Mucosa of descending colon (tissue), 3 donors: ENCODE measurements at places on chromosomes 6 and 20.
A peak's percentile ranks its signal among the peaks of the same experiment; 100 is the strongest.

DNA sequence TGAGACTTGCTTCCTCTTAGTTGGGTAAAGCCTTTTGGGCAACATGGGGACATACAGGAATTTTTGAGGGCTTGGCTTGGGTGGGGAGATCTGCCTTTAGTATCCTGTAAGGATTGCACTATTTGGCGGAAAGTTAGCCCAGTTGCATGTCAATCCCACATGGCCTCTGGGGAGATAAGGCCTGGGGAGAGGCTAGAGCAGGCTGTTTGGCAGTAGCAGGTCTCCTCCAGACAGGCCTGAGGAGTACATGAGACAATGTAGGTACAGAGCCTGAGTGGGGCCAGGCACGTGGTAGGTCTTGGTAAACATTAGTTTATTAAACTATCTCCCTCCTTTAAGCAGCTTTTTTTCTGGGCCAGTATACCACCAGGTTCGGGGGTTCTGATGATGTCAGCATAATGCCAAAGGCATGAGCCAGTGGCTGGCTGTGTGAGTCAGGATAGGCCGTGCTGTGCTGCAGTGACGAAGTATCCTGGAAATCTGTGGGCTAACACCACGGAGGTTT lies 147.9 kb downstream of the VEGFA start:
- no peak for DNase-seq

GRCh38 chr6:168968228-168968627 lies 285.4 kb downstream of the THBS2 start:
- DNase-seq: no peak

GRCh38 chr6:148648754-148649453 lies 97.9 kb upstream of the UST start:
- no peak for DNase-seq

DNA sequence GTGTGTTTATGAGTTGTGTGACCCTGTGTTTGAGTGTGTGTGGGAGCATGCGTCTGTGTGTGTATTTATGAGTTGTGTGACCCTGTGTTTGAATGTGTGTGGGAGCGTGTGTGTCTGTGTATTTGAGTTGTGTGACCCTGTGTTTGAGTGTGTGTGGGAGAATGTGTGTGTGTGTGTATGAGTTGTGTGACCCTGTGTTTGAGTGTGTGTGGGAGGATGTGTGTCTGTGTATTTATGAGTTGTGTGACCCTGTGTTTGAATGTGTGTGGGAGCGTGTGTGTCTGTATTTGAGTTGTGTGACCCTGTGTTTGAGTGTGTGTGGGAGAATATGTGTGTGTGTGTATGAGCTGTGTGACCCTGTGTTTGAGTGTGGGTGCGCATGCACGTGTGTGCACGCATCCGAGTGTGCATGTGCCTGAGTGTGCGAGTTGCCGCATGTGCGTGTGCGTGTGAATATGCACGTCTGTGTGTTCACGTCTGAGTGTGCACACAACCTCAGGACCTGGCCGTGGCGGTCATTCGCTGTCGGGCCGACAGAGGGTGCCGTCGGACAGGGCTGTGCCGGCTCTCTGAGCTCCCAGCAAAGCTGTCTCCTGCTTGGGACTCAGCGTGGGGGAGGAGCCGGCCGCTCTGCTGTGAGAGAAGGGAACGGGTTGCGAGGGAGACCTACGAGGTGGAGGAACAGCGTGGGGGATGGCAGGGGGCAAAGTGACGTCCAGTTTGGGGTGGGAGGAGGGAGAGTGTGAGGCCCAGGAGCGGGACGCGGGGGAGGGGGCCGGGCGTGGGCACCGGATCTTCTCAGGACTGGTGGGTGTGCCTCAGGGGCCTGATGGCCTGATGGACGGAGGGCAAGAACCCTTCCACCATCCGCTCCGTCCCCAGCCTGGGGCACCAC lies 19.7 kb downstream of the SLC17A9 start:
- DNase-seq: peak; percentile 92

DNA sequence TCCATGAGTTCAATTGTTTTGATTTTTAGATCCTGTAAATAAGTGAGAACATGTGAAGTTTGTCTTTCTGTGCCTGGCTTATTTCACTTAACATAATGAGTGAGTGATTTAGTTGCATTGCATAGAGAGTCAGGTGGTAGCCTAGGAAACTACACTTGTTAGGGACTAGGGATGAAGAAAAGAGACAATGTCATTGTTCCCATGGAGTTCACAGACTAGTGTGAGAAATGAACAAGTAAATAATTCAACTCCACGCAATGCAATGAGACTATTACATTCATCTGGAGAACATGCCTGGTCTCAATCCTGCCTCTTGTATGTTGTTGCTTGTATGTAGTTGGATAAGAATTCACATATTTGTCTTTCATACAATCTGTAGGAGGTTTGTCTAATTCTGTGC lies 76.3 kb upstream of the B3GAT2 start:
- no peak for DNase-seq

- no peak for DNase-seq
Observed at GRCh38 chr20:23212011-23212410, 125.9 kb upstream of the CD93 start.

- no peak for DNase-seq
Observed at GRCh38 chr20:37911261-37911660, 8.3 kb downstream of the VSTM2L start.

DNA sequence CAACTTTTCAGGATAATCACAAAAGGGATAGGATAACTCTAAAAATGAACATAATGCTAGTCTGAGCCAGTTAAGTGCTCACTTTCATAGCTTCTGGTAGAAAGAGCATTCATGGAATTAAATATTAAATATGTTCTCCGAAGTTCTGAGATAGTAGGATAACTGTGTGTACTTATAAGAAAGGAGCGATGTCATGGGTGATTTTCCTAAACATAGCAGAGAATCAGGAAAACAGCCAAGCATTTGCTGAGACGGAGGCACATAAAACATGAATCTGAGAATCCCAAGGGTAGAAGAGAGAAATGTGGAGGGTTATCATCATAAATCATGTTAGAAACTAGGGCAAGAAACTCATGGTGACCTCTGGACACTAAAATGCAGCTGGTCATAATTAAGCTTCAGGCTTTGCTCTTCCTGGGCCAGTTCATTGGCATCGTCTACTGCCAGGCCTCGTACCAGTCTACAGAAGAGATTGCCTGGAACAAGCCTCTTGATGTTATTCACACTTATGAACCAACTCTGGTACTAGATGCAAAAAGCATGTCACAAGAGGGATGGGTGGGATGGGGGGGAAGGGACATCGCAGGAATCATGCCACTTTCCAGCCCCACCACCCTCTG lies 436.6 kb downstream of the PRKN start:
- no peak for DNase-seq

- no peak for DNase-seq
Observed at GRCh38 chr20:62804021-62804626, 511 bp upstream of the OGFR start.

GRCh38 chr6:169800116-169800667 lies 48.8 kb downstream of the ERMARD start:
- DNase-seq: no peak

DNA sequence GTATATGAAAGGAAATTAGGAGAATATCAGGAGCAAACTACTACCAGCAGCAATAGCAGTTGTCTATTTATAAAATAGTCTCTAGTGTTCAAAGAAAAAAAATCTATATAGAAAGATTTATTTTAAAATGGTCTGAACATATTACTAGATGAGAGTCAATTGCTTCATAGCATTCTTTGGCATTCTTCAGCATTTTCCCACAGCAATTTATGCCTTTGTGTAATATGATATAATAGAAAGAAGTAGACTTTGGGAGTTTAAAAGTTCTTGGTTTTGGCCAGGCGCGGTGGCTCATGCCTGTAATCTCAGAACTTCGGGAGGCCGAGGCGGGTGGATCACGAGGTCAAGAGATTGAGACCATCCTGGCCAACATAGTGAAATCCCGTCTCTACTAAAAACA lies 157.0 kb upstream of the PLN start:
- DNase-seq: no peak

DNA sequence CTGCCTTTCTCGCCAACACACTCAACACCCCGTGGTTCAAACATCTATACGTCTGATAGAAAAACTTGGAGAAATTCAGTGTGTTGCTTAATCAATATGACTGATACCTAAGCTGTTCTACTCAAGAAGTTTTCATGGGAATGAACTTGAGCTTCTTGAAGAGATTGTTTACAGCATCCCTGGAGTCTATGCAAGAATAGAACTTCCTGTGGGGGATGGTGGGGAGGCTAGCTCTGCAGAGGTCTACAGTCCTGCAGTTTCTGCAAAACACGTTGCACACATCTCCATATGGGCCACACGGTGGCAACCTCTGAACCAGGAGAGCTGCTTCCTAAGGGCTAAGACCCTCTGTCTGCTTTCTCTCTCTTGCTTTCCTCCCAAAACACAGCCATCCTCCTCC lies 32.7 kb upstream of the FANCE start:
- no peak for DNase-seq

- no peak for DNase-seq
Observed at GRCh38 chr6:143823548-143823947, 19.6 kb upstream of the LTV1 start.

GRCh38 chr6:164283574-164283973 lies 869.1 kb downstream of the QKI start:
- no peak for DNase-seq

DNA sequence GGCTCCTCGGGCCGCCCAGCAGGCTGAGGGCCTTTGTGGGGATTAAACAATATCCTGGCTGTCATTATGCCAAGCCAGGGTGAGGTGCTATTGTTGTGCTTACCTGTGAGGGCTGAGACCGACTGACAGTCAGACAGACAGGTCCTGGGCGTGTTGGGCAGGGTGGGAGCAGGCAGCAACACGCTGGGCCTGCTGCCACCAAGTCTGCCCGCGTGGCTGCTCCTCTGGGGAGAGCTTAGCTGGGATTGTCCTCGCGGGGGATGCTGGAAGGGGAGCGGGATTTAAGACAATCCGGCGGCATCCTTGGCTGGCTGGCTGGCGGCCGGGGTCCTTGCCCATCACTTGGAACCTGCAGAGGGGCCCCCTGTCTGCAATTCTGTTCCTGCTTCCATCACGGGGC lies 20.0 kb downstream of the ITPR3 start:
- no peak for DNase-seq

GRCh38 chr6:45163952-45164766 lies 164.0 kb upstream of the RUNX2 start:
- DNase-seq: no peak

- DNase-seq: no peak
Observed at GRCh38 chr6:89454300-89454699, 21.3 kb downstream of the ANKRD6 start.

DNA sequence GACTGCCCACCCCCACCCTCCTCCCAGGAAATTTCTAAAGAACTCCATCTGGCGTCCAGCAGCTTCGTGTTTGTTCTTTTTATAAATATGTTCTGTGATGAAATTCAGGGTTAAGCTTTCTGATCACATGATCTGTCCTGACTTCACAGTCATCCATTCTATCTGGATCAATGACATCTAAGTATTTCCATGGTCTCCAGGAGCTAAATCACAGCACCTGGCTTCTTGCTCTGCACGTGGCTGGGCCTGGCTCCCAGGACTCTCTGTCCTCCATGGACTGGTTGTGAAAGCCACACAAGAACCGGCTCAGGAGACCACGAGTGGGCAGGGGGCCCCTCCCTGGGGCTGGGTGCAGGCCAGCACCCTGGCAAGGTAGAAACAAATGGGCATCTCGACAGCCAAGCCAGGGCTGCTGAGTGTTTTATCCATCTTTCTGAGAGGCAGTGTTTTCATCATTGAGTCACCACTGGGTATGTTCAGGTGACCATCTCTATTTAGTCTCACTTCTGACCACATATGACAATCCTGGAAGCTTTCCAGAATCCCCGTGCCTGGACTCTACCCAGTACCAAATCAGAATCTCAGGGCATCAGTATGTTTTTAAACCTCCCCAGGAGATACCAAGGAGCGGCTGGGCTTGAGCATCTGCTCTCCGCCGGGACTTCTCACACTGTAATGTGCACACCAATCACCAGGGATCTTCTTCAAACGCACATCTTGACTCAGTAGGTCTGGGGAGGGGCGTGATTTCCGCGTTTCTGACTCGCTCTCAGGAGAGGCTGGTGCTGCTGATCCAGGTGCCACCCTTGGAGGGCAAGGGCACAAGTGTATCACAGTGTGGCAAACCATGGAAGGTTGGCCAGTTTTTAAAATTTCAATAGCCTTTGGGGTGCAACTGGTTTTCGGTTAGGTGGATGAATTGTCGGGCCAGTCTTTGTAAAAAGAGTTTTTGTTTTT lies 31.6 kb upstream of the PXDC1 start:
- no peak for DNase-seq

GRCh38 chr6:112988748-112989147 lies 641.6 kb downstream of the RFPL4B start:
- no peak for DNase-seq

- DNase-seq: peak; percentile 73
Observed at GRCh38 chr6:111711476-111711875, 105.8 kb upstream of the TRAF3IP2 start.

DNA sequence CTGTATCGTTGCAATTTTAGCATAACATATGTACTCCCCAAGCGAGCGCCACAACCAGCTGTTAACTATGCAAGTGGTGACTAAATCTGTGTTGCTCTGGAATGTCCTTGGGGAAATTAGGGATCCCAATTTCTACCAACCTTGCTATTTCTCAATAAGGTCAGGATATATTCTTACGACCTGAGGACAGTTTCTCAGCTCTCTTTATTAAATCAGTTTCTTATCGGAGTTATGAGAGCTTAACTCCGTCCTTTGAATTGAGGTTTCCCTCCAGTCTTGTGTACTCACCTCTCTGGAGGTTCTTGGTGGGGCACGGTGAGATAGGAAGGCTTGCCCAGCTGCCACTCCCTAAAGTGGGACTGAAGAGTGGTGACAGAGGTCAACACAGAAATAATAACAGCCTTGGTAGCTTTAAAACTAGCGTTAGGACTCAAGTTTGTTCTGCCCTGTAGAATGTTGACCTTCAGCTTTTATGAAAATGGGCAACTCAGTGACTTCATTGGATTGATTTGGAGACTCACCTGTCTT lies 694 bp downstream of the MRPS18B start:
- peak; percentile 50 for DNase-seq

GRCh38 chr6:135014353-135014832 lies 40.2 kb downstream of the HBS1L start:
- no peak for DNase-seq

- peak; percentile 98 for DNase-seq
Observed at GRCh38 chr6:31702819-31703716, at the start of gene ABHD16A. Gene ABHD16A, minus strand, starts transcription at chr6:31703324. Its CDS starts 43 bp downstream, at chr6:31703281.

- no peak for DNase-seq
Observed at GRCh38 chr20:353166-353565, 6.3 kb downstream of the NRSN2 start.

GRCh38 chr6:14065350-14065749 lies 52.2 kb upstream of the CD83 start:
- no peak for DNase-seq

DNA sequence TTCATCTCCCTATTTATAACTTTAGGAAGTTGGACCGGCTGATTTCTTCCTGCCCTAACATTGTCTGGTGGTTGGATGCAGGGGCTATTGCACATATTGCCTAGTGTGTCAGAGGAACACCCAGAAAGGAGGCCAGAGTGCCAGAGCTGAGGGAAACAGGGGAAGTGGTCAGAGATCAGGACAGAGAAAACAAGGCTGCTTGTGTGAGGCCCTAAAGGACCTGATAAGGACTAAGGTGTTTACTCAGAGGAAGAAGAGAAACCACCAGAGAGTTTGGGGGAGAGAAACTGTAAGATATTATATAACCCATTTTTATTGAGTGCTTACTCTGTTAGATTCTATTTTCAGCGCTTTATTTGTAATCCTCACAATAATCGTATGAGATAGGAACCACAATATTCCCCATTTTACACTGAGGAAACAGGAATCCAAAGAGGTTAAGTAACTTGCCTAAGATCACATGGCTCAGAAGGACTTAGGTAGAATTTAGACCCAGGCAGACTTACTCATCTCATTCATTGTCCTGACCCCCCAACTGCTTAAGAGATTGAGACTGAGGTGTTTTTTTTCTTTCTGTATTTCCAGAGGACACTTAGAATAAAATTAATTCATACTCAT lies 54.0 kb upstream of the REV3L start:
- no peak for DNase-seq
